ENCODE measurements at places on chromosomes 7 and 10.

DNA sequence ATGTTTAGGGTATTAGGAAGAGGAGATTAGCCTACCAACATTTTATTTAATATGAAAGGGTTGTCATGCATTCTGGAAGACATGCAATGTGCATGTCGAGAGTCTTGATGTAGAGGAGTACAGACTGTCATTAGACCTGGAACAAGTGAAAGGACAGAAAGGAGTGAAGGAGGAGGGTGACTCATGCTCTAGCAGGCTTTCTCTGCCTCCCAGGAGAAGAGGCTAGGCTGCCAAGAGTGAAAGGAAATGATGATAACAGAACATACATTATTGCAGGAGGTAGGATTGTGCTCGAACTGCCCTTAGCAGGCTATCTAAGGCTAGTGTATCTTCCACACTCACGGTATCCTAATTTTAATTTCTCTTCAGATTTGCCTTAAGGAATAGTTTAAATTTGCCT is 228.8 kb downstream of the EXOC4 start:
- DNase-seq, result no peak

DNA sequence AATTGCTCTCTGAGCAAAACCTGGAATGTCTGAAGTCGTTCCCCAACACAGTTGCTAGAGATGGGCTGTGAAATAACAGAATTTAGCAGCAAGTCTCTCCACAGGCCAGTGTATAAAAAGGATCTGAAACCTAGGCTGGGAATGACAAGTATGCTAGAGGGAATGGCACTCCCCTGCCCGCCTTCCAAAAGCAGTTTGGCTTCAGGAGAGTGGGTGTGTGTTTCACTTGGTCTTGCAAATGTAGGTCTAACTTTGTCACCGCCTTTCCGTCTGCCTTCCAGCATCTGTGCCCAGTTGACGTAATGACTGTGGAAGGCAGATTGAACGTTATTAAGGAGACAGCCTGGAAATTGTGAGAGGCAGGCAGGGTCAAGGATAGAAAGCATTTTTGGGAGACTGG is 18.0 kb upstream of the MTURN start:
- no peak for DNase-seq

DNA sequence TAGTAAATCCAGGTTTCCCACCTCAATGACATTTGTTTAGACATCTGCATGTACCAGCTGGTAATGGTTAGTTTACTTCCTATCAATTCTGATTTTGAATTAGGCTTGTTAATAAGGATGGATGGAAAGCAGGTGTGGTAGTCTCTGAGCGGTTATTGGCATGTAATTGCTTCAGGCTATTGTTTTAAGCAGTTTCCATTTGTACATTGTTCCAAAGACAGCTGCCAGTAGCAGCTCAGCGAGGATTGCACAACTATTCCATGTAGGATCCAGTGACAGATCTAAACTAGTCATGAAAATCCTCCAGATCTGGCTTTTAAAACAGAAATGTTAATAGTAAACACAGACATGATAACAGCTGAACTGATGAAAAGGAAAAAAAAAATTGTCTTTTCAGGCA is 436.0 kb upstream of the ADARB2 start:
- no peak for DNase-seq

GRCh38 chr7:155680124-155680523 is 35.7 kb downstream of the RBM33 start:
- no peak for DNase-seq

GRCh38 chr7:148712678-148713329 is 14.1 kb downstream of the CUL1 start:
- no peak for DNase-seq

DNA sequence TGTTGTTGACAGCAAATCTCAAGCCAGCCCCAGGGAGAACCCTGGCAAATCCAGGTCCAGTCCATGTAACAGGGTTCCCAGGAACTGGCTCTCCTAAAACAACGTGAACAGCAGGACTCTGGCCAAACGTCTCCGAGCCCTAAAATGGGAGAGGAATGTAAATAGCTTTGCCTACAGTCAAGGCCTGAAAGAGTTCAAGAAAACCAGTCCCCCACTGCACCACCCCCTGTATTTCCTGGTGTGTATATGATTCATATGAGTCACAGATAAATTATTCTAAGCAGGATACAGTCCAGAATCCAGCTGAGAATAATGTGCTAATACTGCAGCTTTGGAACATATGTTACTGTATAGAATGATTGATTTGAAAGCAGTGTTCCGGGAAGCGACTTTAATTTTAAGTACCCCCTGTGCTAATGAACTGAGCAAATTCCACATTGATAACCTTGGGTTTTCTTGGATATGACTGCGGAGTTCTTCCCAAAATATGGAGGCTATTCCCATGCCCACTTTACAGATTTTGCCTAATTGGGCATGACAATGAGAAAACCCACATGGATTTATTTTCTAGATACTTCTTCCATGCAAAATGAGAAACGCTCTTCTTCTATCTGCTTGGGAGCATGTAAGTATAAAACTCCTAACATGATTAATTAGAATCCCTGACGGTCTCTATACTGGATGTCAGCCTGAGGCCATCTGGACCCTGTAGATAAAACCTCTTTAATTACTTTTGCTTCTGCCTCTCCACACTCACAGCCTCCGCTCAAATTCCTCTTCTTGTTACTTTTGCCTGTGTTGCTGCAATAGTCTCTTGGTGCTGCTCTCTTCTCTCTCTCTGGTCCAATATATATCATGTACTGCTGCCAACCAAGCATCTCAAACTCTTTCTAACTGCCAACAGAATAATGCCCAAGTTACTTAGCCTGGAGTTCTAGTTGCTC is 50.2 kb downstream of the LAMB4 start:
- DNase-seq, result no peak

DNA sequence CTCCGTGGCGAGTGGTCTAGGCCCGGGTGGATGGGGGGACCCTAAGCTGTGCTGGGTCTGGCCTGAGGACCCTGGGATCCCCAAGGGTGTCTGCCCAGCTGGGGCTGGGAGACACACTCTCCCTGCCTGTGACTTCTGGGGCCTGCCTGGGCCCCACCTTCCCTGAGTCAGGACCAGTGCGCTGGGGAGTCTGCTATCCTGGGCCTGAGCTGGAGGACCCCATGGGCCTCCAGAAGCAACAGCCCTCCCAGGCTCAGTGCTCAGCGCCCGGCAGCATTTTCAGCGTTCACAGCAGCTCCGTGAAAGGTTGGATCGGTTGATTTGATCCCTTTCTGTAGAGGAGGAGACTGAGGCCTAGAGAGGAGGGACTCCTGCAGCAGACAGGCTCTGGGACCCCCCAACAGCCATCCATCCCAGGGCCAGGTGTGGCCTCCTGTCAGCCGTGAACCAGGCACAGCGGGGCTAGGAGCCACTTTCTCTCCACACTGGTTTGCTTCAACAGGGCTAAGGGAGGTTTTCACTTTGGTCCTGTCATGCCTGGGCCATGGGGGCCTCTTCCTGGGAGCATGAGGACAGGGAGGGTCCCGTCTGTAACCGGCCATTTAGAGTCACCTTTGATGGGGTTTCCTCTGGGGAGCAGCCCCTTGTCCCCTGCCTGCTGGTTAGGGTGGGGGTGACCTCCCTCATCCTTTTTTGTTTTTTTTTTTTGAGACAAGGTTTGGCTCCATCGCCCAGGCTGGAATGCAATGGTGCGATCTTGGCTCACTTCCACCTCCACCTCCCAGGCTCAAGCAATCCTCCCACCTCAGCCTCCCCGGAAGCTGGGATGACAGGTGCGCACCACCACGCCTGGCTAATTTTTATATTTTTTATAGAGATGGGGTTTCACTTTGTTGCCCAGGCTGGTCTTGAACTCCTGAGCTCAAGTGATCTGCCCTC is 12.4 kb downstream of the FOXL3 start:
- DNase-seq, result no peak

DNA sequence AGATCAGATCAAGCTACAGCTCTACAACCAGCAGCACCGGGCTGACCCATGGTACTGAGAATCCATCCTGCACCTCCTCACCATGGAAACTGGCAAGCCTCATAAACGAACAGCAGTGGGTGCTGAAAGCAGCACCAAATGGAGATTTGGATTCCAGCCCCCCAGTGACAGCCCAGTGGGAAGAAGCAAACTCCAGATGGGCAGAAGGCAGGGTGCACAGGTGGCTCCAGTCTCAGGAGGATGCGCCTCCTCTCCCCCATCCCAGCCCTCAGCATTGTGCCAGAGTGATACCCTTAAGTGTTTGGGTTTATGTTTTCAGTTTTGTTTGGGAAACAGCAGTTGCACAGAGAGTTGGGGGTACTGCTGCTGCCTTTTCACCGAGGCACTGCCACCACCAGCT is 20.6 kb upstream of the SMO start:
- no peak for DNase-seq

GRCh38 chr7:82443547-82444219 is at the start of gene CACNA2D1:
Gene CACNA2D1, minus strand, starts transcription at chr7:82443777.
- DNase-seq, result no peak

Data from thymus (tissue), 14 donors.